Glomerular endothelial cell (primary cell): ENCODE measurements at places on chromosomes 11 and 22. TPM values are rescaled to one million over a fixed set of nuclear protein-coding genes. Genes with fewer than 3 reads are reported as not detected.

Gene RAB1B
- total RNA-seq: 179 and 180 TPM in 2 replicates

Gene MAP6
- 1.4 and 1.5 TPM in 2 replicates for total RNA-seq

Gene DGAT2
- 0.88 and 3.0 TPM in 2 replicates for total RNA-seq

Gene AHNAK
- 562 and 666 TPM in 2 replicates for total RNA-seq

Gene GGT1
- 8.2 and 18.7 TPM in 2 replicates for total RNA-seq

Gene COPB1
- total RNA-seq: 162 and 184 TPM in 2 replicates

DNA sequence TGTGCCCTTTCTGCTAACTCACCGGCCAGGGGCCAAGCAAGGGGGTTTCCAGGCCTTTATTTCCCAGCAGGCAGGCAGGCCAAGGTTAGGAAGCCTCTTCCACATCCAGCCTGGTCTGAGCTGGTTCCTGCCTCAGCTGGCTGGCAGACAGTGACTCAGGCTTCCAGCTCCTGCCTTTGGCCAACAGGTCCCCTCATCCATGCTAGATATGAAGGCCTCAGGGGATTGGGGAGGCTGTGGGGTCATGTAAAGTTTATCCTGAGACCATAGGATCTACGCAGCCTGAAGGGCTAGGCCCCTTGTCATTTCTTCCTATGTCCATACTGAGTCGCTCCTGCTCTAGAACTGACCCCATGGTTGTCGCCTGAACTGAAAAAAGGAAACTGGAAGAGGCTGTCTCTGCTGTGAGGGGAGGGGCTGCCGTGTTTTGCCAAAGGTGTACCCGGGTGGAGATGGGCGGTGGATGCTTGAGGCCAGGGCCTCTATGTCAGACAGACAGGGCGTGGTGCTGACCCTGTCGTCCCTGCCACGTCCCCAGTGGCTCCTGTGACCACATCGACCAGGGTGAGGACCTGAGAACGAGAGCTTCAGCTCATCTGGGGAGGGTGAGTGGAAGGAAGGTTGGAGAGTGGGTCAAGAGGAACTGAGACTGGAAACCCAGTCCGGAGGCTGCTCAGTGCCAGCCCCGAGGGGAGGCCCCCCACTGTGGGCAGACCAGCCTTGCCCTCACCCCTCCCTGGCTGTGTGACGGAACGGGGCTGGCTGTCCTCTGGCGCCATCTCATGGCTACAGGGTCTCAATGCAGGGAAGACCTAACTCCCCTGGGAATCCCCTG is 17.0 kb downstream of the P2RY6 start:
- peak; percentile 42 for DNase-seq

- no peak for DNase-seq
These were observed 137.8 kb downstream of the KIRREL3 start for GRCh38 chr11:126862664-126863243.

DNA sequence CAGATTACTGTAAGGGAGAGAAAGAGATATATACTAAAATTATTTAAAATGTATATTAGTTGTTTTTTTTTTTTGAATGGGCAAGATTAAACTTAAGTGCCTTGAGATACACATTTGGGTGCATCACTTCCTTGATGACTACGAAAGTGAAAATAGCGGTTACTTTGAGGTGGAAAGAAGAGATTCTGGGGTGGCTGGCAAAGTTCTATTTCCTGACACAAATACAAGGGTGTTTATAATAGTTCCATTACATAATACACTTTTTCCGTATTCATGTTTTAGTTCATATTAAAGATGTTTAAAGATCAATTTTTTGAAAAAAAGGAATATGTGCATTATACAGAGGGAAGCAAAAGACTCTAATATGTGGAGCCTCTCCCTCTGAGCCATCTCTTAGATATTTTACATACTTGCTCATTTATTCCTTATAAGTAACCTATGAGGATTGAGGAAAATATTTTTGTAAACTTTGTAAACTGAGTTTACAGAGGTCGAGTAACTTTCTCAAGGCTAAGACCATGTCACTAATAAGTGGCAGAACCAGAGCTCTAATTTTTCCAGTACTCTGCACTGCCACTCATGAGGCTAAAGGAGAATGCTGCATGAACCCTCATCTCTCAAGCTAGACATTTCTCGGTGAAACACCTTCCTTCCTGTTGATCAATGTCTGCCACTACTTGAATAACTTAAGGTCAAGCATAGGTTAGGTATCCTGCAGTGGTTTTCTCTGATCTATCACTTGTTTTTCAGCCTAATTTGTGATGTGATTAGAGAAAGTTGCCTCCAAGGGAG is 58.6 kb downstream of the DDIAS start:
- DNase-seq: no peak

- DNase-seq: no peak
These were observed 76.0 kb downstream of the RBFOX2 start for GRCh38 chr22:35952576-35952975.

GRCh38 chr11:96179905-96180304 is 163.1 kb downstream of the MAML2 start:
- no peak for DNase-seq

DNA sequence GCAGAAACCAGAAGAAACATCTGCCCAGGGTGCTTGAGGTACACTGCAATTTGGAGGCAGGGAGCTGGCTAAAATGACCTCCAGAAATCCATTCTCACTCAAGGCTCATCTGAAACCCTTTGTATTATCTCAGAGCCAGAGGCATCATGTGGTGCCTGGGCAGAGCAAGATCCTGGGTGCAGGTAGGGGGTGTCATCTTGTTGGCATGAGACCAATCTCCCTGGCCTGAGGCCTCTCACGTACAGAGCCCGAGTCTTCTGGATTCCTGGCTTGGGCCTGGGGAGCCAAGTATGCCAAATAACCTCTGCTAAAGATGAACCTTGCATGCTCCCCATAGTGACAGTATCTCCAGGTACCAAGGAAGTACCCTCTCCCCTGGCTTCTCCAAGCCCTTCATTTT is 2.4 kb downstream of the LMO1 start:
- DNase-seq: no peak

GRCh38 chr22:40509401-40510134 is 127.0 kb downstream of the MRTFA start:
- DNase-seq: no peak

DNA sequence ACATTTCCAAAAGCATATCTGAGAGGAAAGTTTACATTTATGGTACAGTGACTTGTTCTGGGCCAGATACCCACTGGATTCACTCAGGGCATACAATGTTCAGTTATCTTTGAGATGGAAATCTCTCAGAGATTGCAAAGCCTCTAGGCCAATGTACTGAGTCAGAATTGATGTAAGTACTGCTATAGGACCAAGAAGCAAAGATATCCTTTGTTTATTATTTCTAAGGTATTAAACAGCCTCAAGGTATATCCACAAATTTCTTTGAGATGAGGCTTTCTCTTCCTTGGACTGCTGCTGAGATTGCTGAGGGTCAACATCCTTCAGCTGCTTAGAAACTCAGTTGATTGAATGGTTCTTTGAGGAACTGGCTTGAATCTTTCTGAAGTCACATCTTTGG is 484.0 kb downstream of the METTL15 start:
- DNase-seq: no peak

DNA sequence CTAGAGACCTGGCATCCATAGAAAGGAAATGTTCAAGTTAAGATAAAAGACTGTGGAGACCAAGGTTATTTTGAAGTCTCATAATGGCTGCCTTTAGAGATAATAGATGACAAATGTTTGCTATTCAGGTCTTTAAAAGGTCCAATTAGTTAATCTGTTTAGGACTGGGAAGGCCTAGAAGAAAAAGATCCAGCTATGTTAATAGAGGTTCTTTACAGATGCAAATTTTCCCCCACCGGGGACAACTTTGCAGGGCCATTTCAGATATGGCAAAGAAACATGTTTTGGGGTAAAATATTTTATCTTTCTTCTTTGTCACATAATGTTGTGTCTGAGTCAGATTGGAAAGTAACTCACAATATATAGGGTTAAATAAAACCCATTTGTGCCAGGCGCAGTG is 3.1 kb upstream of the APOBEC3G start:
- DNase-seq: no peak

GRCh38 chr22:40718250-40719204 is 39.2 kb downstream of the MCHR1 start:
- no peak for DNase-seq

- peak; percentile 29 for DNase-seq
These were observed 146.5 kb upstream of the RAG2 start for GRCh38 chr11:36744375-36745168.

DNA sequence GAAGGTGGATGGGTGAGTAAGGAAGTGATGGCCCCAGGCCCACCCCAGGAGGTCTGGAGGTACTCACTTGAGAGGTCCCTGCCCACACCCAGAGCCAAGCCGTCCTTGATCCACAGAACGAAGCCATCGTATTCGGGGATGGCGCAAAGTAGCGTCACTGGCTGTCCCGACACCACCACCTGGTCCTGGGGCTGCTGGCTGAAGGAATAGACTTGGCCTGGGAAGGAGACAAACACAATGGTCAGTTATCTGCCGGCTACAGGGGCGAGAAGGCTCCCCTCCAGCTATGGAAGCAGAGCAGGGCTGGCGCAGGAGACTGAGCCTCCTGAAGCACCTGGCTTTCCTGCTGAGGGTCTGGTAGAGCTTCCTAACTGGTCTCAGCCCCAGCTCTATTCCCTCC is 171.0 kb downstream of the ST3GAL4 start:
- no peak for DNase-seq

GRCh38 chr22:26289611-26290101 is 120.4 kb downstream of the SEZ6L start:
- DNase-seq: no peak

DNA sequence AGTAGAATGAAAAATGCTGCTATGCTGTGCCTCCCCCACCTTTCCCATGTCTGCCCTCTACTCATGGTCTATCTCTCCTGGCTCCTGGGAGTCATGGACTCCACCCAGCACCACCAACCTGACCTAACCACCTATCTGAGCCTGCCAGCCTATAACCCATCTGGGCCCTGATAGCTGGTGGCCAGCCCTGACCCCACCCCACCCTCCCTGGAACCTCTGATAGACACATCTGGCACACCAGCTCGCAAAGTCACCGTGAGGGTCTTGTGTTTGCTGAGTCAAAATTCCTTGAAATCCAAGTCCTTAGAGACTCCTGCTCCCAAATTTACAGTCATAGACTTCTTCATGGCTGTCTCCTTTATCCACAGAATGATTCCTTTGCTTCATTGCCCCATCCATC is 14.9 kb upstream of the HBE1 start:
- DNase-seq: no peak

DNA sequence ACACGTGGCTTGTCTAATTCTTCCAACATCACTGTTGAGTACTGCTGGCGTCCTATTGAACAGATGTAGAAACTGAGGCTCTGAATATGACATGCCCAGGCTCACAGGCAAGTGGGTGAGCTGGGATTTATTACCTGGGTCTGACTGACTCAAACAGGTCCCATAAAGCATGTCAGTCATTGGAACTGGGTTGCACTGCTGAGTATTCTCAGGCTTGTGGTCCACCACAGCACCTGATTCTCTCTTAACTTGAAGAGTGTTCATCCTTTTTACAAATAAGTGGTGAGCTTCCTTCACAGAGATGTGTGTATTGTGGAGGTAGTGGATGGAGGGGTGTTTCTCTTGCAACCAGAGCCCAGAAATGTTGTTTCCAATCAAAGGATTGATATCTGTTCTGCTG is 44.5 kb downstream of the SC5D start:
- no peak for DNase-seq

DNA sequence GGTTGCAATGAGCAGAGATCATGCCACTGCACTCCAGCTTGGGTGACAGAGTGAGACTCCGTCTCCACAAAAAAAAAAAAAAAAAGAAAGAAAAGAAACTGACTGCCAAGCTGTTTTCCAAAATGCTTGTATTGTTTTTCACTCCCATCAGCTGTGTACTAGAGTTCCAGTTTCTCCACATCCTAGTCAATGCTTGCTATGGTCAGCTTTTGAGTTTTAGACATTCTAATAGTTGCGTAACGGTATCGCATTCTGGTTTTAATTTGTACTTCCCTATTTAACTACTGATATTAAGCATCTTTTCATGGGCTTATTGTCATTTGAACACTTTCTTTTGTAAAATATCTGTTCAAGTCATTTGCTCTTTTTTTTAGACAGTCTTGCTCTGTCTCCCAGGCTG is 55.7 kb downstream of the TSPAN18 start:
- DNase-seq: no peak

DNA sequence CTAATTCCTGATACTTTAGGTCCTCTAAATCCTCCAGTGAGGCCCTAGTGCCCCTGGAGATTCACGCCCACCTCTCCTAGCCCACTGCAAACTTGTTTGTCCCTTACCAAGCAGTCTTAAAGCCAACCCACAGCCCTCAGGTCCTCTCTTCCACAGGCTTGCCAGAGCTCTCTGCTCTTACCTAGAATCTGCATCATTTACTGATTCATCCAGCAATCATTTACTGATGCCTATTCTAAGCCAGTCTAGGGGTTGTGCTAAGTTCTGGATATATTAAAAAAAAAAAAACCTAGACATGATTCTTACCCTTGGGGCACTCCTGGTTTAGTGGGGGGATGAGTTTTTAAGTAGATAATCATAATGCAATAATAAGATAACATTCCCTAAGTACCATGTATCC is 43.0 kb upstream of the PLET1 start:
- no peak for DNase-seq
